ENCODE measurements at places on chromosomes 13 and 19.
A peak's percentile ranks its signal among the peaks of the same experiment; 100 is the strongest.

- no peak for DNase-seq
Measured at GRCh38 chr19:14402332-14403144, 16.6 kb downstream of the DDX39A start.

DNA sequence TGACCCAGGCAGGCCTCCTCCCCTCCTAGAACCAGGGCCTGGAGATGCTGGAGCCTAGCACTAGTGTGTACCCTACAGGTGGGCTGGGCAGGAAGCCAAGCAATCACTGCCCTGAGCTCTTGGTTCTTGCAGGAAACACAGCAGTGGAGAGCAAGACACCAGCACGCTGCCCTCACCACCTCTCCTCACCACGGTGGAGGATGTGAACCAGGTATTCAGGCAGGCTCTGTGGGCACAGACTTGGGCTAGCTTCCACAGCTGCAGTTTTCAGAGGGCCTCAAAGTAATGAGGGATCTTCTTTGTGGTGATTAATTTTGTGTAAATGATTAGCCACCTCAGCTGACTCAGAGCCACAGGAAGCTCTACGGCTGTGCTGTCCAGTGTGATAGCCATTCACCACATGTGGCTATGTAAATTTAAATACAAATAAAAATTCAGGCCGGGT lies 13.6 kb upstream of the GPI start:
- DNase-seq = no peak

DNA sequence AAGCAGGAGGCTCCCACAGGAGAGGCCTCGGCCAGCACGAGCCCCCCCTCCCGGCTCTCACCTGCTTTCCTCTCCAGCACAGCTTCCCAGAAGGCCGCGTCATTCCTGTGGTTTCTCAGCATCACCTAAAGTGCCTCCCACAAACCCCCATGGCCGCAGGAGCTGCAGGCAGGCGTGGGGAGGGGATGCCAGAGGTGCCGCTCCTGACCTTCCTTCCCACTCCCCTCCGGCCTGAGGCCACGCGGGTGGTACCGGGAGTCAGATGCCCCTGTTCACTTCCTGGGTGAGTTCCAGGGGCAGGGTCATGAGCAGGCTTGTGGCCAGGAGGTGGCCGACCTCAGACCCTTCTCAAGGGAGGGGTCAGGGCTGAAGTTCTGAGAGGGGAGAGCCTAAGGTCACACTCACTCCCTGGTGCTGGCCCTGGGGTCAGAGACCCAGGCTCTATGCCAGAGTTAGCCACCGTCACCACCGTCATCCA lies 14.4 kb upstream of the NPAS1 start:
- no peak for DNase-seq

DNA sequence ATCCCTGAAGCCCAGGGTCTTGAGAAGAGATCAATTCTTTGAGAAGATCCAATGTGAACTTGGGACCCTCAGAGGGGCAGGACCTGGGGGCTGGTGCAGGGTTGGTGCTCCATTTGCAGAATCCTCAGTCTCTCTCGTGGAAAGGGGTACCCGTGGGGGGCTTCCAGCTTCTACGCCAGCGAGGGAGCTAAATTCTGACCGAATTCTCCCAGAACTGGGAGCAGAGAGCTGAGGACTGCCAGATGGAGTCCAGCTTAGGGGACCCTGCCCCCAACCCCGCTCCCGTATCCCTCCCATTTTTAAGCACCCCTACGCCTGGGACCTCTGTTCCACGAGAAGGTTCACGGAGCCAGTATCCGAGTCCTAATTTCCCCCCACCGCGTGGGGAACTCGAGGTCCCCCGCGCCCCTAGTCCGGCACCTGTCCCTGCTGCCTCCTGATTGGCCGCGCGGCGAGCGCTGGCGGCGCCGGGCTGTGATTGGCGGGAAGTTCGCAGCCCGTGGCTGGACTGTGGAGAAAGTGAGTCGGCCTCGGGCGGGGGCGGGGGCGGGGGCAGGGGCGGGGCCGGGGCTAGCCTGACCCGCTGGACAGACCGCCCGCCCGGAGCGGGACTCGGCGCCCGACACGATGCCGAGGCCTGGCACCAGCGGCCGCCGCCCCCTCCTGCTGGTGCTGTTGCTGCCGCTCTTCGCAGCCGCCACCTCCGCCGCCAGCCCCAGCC lies 4.4 kb upstream of the LTBP4 start:
- DNase-seq = no peak

- DNase-seq = no peak
Measured at GRCh38 chr13:60137911-60138560, 25.7 kb downstream of the DIAPH3 start.

GRCh38 chr13:23828086-23828485 lies 61.1 kb downstream of the MIPEP start:
- DNase-seq = no peak

DNA sequence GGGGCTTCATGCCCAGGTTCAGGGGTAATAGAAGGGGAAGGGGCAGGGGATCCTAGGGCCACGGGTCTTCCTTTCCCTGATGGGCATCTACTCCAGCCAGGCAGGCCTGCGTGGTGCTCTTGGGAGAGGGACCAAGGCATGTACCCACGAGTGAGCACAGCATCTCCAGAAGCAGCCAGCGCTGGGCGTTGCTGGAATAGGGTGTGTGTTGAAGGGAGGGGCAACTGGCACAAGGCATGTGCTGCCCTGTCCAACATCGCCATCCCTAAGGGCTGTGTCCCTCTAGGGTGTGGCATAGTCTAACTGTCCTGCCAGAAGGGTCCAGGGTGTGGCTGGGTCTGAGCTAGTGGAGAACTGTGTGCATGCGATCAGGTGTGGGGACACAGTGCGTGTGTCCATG lies 2.9 kb downstream of the NOTCH3 start:
- DNase-seq = no peak

GRCh38 chr13:88066847-88067246 lies 395.7 kb downstream of the SLITRK5 start:
- no peak for DNase-seq

DNA sequence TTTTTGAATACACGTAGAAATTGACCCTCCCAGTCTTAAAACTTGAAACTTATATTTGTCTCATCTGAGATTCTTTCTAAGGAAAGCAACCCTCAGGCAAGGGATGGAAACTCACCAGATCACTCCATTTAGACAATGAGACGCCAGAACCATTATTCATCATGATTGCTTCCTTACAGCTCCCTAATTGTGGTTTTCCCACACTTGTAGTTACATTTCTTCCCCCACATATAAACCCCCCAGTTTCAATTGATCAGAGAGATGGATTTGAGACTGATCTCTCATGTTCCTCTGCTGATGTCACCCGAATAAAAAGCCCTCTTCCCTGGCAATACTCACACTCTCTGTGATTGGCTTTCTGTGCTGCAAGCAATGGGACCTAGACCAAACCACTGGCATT lies 197.9 kb upstream of the STARD13 start:
- no peak for DNase-seq

GRCh38 chr13:113947311-113948033 lies 26.4 kb downstream of the C13orf46 start:
- no peak for DNase-seq

GRCh38 chr13:100214886-100215285 lies 126.0 kb downstream of the PCCA start:
- no peak for DNase-seq

- peak; percentile 82 for DNase-seq
Measured at GRCh38 chr13:28138012-28138755, at the start of gene PAN3. Gene PAN3, plus strand, starts transcription at chr13:28138545. Its CDS starts 113 bp downstream, at chr13:28138658.

GRCh38 chr19:49907745-49908446 lies 11.2 kb upstream of the IL4I1 start:
- no peak for DNase-seq

- no peak for DNase-seq
Measured at GRCh38 chr13:95128045-95128643, 173.1 kb downstream of the ABCC4 start.

DNA sequence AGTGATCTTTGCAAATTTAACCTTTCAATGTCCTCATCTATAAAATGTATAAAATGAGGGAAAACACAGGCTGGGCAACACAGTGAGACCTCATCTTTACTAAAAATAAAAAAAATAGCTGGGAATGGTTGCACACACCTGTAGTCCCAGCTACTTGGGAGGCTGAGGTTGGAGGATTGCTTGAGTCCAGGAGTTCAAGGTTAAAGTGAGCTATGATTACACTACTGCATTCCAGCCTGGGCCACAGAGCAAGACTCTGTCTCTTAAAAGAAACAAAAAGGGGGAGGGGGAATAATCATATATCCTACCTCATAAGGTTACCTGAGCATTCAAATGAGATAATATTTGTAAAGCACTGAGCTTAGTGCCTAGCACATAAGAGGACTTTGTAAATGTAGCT lies 5.8 kb downstream of the MTRF1 start:
- no peak for DNase-seq

DNA sequence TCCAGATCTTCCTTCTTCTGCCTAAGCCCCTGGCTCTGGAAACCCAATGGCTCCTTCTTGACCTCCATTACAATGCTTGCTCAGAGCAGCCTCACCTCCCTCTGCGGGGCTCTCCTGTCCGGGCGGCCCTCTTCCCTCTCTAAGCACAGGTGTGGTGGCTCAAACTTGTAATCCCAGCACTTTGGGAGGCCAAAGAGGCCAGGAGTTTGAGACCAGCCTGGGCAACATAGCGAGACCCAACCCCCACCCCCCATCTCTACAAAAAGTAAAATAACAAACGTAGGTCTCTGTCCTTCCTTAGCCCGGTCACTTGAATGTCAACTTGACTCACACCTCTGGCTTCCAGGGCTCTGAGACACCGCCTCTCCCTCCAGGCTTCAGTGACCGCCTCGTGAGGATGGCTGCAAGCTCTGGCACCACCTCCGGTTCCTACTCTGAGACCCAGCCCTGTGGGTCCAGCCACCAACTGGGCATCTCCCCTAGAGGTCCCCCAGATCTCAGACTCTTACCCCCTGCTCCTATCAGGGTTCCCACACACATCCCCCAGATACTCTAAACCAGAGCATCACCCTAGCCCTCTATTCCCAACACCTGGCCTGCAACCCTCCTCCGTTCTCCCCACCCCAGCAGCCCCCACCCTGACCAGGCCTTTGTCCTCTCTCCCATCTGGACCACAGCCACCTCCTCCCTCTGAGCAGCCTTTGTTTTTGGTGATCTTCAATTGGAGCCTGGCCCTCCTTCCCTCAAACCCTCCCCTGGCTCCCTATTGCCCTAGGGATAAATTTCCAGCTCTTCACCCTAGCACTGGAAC lies 4.7 kb upstream of the TLE2 start:
- no peak for DNase-seq

- no peak for DNase-seq
Measured at GRCh38 chr13:67372868-67373464, 142.8 kb upstream of the PCDH9 start.

DNA sequence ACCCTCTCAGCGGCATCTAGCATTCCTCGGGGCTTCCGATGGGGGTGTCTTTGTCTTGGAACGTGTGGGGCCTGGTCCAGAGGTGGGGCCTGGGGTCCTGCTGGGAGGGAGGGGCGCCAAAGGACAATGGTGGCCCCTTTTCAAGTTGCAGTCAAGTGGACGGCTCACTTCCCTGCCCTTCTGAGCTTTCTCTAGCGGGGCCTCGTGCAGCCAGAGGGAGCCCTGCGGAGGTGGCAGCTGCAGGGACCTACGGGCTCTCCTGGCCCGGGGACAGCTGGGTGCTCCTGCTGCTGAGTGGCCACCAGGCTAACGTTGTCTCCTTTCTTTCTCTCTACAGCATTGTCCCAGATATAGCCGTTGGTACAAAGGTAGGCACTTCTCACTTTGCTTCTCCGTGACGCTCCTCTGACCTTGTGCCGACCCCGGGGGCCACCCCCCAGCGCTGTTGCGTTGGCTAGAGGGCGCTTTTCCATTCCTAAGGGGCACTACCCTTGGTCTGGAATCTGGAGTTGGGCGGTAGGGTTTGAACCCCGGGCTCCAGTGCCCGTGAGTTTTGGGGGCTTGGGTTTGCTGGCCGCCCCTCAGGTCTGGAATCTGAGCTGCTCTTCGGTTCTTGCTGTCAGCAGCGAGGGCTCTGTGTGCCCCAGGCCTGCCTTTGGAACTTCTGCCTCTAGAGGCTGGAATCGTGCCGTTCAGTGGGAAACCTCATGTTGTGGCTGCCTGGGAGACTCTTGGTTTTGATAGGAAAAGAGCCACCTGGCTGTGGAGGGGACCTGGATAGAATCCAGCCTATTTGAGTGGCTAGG lies 2.0 kb downstream of the PTBP1 start:
- no peak for DNase-seq

- no peak for DNase-seq
Measured at GRCh38 chr19:51525651-51526050, 5.8 kb downstream of the SIGLEC6 start.

- DNase-seq = peak; percentile 18
Measured at GRCh38 chr19:51887522-51888498, at the start of gene ZNF577. Gene ZNF577, minus strand, starts transcription at chr19:51887951. Its CDS starts 7,569 bp downstream, at chr19:51880382.

GRCh38 chr19:2602391-2603181 lies 99.9 kb downstream of the GNG7 start:
- DNase-seq = no peak

DNA sequence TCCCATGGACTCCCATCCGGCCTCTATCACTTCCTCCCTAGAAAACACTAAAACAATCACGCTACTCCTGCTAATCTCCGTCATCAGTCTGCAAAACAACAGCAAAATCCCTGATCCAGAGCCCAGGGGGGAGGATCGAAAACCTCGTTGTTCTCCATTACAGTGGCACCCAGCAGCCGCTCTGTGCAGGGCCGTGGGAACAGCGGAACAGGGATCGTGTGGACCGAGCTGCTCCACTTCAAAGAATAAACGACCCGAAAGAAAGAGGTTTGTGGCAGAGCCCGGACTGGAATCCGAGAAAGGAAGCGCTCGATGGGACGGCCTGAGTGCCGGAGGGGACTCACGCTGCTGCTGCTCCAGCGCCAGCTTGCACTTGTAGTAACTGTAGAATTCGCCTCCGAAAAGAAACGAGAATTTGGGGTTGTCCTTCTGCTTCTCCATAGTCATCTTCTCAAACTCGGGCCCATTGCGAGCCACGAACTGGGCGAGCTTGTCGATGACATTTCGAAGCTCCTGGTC lies 652 bp downstream of the CHERP start:
- no peak for DNase-seq

DNA sequence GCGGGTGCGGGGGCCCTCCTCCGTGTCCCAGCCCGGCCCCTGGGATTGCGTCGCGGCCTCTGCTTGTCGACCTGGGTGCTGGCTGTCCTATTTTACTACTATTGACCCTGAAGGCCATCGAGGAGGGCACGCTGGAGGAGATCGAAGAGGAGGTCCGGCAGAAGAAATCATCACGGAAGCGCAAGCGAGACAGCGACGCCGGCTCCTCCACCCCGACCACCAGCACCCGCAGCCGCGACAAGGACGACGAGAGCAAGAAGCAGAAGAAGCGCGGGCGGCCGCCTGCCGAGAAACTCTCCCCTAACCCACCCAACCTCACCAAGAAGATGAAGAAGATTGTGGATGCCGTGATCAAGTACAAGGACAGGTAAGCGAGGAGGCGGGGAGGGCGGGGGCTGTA lies 48.1 kb upstream of the LDLR start:
- DNase-seq = no peak

DNA sequence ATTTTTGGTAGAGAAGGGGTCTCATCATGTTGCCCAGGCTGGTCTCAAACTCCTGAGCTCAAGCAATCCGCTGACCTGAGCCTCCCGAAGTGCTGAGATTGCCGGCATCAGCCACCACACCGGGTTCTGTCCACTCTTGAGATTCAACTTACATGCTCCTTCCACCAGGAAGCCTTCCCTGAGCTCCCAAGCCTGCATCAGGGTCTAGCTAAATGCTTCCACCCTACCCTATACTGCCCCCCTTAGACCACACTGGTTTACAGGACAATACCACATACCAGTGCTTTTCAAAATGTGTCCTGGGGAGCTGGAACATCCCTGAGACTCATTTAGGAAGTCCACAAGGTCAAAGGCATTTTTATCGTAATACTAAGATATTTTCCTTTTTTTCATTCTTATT lies 15.1 kb upstream of the CACNG8 start:
- DNase-seq = no peak

All from stimulated activated CD8-positive, alpha-beta memory T cell treated with anti-CD3 and anti-CD28 coated beads, Interleukin-4, amount 100 ng/mL, for 4 hours (primary cell).